GM18507 (cell line): ENCODE measurements at places on chromosomes 3 and 15.

DNA sequence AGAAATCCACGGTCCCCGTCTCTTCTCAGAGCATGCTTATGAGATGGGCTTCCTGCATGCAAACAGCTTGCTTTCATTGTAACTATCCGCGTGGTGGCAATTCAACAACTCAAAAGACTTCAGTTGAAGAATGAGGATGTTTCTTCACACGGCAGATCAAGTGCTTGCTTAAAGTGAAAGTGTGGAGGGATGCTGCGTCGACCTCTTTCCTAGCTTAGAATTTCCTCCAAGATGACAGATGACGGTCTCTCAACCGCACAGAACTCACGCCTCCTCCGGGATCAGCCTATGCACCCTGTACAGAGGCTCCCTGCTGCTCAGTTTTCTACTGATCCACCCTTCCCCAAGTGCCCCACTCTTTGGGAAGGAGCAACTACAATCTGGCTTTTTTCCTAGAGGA, 47.8 kb downstream of the PCSK6 start:
- DNase-seq = no peak

DNA sequence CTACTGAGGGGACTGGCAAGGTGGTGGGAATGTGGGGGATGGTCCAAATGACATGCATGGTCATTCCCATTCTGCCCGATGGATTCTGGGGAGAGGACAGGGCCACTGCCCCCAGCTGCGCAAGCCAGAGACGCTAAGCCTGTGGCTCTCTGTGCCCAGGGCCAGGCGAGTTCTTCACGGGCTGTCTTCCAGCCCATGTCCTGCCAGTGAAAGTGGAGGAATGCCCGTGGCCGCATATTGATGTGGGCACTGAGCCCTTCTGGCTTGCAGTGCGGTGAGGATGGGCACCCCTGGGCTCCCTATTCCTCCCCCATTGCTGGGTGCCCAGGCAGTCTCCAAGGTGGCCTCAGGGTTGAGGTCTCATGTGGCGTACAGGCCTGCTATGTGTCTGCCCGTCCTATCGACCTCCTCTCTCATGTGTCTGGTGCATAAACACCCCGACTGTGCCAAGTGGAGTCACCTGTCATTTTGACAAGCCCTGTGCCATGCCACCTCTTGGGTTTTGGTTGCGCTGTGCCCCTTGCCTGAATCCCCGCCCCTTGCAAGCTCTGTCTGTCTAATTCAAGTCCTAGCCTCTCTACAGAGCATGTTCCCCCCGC, 116.8 kb downstream of the TMEM266 start:
- no peak for DNase-seq

DNA sequence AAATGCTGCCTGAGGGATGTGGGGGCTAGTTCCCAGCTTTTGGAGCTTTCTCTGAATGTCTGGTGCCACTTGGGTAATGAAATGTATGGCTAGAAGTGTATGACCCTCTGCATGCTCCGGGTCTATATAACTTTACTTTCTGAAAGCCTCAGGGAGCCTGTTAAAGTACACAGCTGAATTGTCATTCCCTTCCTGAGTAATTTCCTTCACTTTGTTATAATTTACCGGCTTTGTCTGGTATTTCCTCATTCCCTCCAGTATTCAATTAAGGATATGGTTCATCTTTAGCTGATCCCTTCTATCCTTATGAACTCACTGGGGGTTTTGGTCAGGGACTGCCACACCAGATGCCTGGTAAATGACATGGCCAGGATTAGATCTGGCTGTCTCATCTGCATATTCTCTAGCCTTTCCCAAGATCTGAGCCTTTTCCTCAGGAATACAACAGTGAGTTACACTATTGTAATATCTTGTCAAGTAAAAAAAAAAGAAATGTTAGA, 620.3 kb downstream of the ZPLD1 start:
- no peak for DNase-seq

GRCh38 chr3:184448321-184449160, 68.7 kb downstream of the CHRD start:
- DNase-seq = no peak

- DNase-seq = no peak
Measured at GRCh38 chr15:44160796-44161195, 34.3 kb downstream of the FRMD5 start.

DNA sequence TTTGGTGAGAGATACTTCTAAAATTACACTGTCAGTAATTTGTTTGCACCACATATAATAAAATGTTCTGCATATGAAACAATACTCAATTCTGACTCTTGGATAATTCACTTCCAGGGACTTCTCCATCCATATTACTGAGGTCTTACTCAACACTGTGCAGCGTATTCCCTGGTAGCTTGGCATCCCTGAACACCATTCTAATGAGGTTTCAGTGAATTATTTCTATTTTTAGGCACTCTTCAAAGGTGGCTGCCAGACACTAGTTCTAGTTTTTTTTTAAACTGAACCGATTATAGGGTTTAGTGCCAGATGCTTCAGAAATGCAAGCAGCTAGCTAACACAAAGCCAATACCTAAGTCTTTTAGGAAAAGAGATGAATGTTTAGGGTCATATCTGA, 283.3 kb downstream of the FEZF2 start:
- DNase-seq = no peak

DNA sequence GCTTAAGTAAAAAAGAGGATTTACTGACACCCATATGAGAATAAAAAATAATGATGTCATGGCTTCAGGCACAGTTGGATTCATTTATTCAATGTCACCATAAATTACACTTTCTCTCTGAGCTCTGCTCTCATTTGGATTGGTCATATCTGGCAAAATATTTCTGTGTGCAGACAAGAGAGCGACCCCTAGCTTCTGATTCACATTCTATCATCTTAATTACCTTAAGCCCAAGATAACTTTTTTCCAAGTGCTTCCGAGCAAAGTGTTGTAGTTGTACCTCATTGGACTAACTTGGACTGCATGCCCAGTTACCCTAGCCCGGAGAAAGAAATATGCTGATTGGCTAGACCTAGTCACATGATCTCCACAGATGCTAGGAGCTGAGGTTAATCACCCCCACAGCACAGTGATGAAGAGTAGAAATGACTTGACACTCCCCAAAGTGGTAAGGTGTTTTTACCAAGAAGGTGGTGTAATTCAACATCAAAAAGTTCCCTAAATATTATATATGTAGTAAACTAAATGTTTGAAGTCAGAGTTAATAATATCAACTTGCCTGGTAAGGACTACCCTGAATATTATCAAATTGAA, 552.2 kb upstream of the SUCLG2 start:
- DNase-seq = no peak

GRCh38 chr3:99939876-99940275, 122.2 kb downstream of the CMSS1 start:
- DNase-seq = no peak

DNA sequence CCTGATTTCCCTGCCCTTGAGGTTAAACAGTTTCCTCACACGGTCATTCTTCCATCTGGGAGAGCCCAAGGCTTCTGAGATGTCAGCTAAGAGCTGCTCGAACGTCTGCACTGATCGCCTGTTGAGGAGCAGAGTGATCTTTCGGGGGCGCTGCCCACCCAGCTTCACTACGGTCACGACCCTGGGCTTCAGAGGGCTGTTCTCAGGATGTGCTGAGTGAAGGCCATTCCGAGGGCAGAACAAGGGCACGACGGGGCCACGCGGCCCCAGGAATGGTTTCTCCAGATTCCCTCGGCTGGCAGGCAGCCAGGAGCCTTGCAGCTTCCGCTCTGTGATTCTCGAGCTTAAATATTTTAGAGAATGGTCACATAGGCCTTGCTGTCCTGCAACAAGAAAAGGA, 25.7 kb downstream of the DCLK3 start:
- DNase-seq = no peak

DNA sequence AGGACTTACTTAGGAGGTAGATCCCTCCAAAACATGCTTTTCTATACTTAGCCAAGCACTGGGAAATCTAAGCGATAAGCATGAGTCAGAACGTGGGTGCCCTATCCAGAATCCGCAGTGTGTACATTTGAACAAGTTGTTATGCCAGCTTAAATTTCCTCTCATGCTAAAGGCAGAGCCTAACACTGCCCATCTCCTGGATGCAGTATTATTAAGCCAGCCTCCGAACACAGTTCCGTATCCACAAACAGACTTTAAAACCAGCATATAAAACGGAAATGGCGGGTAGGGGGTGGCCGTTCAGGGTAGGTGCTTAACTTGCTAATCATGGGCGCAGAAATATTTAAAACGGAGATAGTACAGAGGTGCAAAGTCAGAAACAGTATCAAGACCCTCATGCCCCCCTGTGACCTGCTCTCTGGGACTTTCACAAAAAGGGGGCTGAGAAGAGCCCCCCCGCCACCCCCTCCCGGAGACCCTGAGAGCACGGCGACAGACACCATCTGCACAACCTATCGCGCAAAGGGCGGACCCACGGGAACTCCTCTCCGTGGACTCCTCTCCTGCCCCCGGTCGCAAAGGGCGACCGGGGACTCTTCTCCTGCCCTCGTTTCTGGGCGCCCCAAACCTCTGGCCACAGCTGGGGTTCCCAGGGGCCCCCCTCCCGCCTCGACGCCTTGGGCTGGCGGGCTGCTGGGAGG, 889 bp upstream of the LRRIQ4 start:
- DNase-seq = no peak

GRCh38 chr3:44208568-44208967, 33.1 kb upstream of the TOPAZ1 start:
- no peak for DNase-seq

- no peak for DNase-seq
Measured at GRCh38 chr3:194952841-194953241, 267.2 kb downstream of the FAM43A start.

DNA sequence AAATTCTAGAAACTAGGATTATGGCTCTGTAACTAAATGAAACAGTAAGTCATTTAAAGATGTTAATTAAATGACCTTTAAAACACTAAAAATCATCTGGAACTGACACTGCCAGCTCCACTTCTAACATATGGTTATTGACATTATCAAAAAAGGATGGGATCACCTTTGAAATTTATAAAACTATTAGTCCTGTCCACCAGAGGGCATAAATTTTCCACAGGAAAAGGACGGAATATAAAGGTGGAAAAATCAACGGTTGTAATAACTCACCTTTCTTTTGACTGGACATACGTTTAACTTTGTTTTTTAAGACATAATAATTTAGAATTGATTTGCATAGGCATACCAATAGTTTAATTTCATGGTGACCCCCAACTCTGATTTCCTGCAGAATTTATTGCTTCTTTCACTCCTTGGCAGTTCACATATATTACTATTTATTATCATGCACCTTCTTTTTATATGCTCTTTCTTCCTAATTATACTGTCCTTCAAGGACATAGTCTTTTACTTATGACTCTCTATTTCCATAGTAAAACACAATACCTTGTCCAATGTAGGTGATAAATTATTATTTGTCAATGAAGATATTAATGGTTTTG, 345.7 kb downstream of the CADM2 start:
- DNase-seq = no peak

DNA sequence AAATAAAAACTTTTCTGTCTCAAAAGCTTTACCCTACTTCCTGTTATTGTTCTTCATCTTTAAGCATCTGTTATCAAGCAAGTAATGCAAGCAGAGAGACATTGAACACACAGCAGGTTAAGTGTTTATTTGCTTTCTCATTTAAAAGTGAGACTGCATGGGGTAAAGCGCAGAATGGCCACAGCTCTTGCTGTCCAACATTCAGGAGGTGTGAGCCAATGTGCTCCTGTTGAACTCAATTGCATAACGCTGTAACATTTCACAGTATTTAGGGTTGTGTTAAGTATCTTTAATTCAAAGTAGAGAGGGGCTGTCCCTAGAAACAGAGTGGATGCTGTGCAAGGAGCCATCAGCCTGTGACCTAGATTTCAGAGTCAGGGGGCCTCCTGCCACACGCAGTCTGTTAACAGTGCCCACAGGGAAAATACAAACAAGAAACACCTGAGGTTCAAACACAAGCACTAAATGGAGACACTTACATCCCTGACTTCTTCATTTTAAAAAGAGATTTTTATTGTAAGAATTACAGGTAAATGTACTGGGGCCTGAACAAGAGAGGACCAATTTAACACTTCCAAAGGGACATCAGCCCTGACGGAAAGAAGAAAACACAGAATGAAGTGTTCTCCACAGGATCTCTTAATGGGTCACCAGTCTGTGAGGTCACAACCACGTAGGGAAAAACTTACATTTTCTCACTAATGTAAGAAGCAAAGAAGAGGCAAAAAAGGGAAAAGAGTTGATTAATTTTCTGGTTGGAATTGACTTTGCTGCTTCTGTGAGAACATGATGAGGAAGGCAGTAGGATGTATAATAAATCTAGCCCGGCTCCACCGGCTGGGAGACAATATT, 815.1 kb downstream of the VGLL3 start:
- no peak for DNase-seq

GRCh38 chr15:60419753-60420152, 22.0 kb upstream of the ANXA2 start:
- no peak for DNase-seq

GRCh38 chr15:60382773-60383674, 14.8 kb downstream of the ANXA2 start:
- no peak for DNase-seq

GRCh38 chr15:100558771-100559254, 30.1 kb upstream of the CERS3 start:
- no peak for DNase-seq

GRCh38 chr3:125398952-125399351, 23.8 kb upstream of the ZNF148 start:
- no peak for DNase-seq

- DNase-seq = no peak
Measured at GRCh38 chr3:21839176-21839575, 88.2 kb upstream of the ZNF385D start.

GRCh38 chr15:86765281-86765680, 685.6 kb downstream of the AGBL1 start:
- no peak for DNase-seq

DNA sequence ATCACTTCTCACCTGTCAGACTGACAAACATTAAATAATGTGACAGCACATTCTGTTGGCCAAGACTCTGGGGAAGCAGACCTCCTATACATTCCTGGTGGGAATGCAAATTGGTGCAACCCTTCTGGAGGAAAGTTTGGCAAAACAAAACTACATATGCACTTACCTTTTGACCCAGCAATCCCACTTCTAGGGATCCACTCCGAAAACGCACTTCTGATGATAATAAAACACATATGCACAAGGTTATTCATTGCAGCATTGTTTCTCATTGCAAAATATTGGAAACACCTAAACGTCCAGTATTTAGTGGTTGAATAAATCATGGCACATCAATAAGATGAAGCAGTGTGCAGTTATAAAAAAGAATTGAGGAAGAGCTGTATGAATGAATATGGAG, 145.5 kb upstream of the ABHD17C start:
- no peak for DNase-seq
